Activated CD4-positive, alpha-beta T cell treated with anti-CD3 and anti-CD28 coated beads, Interleukin-2, amount 50 U/mL, for 24 hours (primary cell): ENCODE measurements at places on chromosomes 7 and 10.

DNA sequence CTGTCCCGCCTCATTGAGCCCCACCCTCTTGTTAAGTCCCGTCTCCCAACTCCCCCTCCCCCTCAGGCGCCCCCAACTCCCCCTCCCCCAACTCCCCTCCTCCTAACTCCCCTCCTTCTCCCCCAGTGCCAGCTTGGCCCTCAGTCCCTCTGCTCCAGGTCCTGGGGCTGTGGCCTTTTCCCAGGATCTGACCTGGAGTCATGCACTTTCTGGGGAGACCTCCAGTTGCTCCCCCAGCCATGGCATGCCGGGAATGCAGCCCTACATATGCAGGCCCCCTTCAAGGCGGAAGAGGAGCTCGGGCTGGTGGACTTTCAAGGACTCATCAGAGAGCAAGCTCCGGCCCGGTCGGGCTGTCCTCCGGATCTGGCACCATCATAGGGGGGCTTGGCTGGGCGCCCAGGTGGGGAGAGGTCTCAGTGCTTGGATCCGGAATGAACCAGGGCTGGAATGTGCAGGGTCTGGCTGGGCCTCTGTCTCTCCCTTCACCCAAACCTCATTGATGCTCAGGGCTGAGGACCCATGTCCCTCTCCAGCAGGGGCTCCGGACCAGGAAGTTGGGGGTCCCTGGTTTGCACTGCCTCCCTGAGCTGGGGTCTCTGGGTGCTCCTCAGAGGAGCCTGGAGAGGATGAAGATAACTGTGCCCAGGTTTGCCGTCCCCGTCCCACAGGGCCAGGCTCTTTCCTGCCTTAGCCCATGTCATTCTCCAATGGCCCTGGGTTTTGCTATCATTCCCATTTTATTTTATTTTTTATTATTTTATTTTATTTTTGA lies 41.1 kb downstream of the TMEM270 start:
- no peak for DNase-seq

GRCh38 chr10:34153663-34154382 lies 661.3 kb downstream of the PARD3 start:
- no peak for DNase-seq

- no peak for DNase-seq
Measured at GRCh38 chr7:129084801-129085551, 30.1 kb upstream of the TNPO3 start.

- no peak for DNase-seq
Measured at GRCh38 chr10:18886102-18886501, 162.5 kb upstream of the MALRD1 start.

GRCh38 chr7:150935149-150935548 lies 43.0 kb downstream of the KCNH2 start:
- DNase-seq: no peak

DNA sequence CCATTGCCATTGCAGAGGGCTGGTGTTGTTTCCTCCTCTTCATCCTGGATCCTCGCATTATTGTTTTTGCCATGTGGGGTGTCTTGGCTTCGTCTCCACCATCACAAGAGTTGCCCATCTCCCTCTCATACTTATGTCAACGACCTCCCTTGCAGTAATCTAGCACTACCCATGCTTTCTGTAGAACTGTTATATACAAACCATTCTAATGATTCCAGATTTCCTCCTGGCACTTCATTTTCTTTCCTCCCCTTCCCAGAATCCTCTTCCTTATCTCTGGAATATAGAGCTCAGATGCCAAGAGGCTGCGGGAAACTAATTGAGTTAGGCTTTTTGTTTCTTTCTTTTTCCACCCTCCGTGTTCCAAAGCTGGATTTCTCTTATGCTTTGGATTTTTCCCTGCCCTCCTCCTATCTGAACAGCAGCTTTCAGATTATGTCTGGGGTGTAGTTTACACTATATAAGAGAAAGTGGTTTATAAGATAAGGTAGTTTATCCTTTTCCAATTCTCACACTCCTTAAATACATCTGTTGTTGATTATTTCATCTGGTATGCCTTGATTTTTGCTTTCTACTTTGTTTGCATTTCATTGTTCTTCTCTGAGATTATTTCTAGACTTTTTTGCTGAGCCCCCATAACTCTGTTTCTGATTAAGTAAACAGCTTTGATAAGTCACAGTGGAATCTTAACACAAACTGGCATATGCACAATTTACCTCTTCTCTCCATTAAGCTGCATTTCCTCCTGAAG lies 264.1 kb downstream of the BICC1 start:
- DNase-seq: no peak

- DNase-seq: no peak
Measured at GRCh38 chr10:113086282-113086681, 136.2 kb downstream of the TCF7L2 start.

GRCh38 chr7:55554038-55554437 lies 18.3 kb downstream of the VOPP1 start:
- DNase-seq: no peak

- DNase-seq: no peak
Measured at GRCh38 chr7:42550706-42551470, 313.9 kb upstream of the GLI3 start.

GRCh38 chr10:49287689-49288340 lies 11.2 kb upstream of the C10orf71 start:
- no peak for DNase-seq

DNA sequence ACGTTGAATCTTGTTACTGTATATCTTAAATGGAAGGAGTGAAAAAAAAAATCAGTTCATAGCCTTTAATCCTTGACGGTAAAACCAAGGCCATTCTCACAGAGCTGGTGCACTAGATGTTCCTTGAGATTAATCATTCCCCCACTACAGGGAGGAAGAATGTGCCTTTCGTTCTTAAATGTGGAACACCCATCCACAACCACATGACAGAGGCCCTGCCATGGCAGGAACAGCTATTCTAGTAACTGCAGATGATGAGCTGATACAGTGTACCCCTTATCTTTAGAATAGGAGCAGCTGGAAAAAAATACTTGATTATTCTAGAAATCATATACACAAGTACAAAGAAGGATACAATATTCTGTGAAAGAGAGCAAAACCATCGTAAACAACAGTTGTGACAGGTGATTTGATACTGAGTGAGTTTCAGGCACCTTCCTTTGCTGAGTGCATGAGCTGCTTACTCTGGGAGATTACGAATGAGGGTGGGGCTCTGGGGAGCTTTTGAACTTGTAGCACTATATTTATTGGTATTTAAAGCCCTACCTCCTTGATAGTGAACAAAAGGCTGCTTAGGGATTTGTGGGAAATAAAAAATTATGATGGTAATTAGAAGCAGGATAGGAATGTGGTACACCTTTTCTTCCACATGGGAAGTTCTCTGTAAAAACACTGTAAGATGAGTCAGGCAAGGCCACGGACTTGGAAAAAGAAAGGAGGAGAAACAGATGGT lies 244.4 kb upstream of the SLC26A5 start:
- DNase-seq: no peak

DNA sequence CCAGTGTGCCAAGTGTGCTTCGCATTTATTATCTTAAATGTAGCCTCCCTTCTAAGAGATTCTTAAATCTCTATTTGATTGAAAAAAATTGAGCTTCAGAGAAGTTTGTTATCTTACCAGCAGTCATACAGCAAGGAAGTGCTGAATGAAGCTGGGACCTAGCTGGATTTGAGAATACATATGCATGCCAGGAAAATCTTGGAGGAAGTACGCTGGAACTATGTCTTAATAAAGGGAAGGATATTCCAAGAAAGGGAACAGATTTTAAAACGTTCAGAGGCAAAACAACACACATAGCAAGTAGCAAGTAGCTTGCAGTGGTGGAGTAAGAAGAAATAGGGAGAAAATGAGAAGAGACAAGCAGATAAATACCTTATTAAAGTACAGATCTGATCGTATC lies 1.5 kb downstream of the CFAP70 start:
- DNase-seq: no peak

DNA sequence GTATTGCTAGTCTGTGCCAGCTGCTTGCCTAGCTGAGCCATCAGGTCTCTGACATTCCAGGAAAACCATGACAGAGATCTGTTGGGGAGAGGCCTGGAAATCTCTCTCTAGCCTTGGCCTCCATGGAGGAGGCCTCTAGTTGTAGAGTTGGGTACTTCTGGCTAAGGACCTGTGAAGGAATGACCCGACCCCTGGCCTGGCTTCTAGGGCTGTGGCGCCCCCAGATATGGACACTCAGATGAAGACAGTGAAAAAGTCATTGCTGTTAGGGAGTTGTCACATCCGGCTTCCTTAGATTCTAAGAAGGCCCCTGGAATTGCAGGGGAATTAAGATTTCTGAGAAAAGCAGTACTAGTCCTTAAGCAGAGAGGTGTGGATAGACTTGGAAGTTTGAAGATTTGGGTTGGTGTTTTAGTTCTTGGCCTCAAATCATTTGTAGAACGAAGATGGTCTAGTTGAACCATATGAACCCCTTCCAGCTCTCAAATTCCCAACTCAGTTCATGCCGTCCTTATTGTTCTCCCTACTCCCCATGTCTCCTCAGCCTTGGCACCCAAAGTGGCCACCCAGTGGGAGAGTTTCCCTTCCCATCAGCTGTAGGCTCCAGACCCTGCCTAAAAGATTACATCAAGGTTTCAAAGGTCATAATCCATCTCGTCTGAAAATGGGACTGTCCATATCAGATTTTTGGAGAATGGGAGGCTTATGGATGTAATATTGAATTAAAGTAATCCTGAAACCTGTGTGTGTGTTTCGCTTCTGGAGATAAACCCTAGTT lies 7.0 kb downstream of the HHEX start:
- no peak for DNase-seq

DNA sequence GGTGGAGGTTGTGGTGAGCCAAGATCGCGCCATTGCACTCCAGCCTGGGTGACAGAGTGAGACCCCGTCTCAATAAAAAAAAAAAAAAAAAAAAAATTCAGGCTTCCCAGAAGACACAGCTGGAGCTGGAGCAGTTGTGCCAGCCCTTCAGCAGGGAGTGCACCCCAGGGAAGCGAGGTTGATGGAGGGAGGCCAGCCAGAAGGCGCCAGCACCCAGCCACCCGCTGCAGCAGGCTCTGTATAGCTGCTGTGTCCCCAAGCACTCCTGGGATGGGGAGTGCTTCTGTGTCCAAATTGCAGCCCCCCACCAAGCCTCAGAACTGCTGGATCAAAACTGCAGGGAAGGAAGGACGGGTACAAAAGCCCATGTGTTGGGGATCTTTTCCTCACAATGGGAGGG lies 47.8 kb downstream of the COBL start:
- no peak for DNase-seq

DNA sequence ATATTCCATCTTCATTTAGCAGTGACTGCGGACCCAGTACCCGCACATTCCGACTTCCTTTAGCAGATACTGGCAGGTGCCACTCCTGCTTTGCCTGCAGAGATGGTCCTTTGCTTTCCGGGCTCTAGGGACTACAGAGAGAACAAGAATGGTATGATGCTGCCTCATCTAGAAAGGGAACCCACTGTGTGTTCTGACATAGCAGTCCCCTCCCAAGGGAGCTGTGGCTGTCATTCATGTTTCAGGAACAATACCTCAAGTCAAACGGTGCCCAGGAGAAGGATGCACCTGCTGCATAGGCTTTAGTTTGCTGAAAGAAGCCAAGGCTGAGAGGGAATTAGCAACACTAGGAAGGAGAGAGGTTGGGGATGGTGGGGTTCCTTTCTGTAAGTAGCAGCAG lies 15.9 kb upstream of the TMEM72 start:
- no peak for DNase-seq
